ENCODE measurements at places on chromosomes 11 and 22. TPM values are rescaled to one million over a fixed set of nuclear protein-coding genes. Genes with fewer than 3 reads are reported as not detected.

PCNX3 gene
- 41.3 TPM for total RNA-seq

OVOL1 gene
- total RNA-seq, result not detected

CNGA4 gene
- 0.03 TPM for total RNA-seq

ABCG4 gene
- total RNA-seq, result 0.39 TPM

MS4A12 gene
- not detected for total RNA-seq

LMO1 gene
- 2.3 TPM for total RNA-seq

DUSP18 gene
- 4.6 TPM for total RNA-seq
